Gastrocnemius medialis (tissue), 4 donors: ENCODE measurements at places on chromosomes 3 and 15. TPM values are rescaled to one million over a fixed set of nuclear protein-coding genes. Genes with fewer than 3 reads are reported as not detected.

The DAPK2 gene
- total RNA-seq, result 70.8 TPM

The DCP1A gene
- 13.4 TPM for total RNA-seq

The STRIT1 gene
- 507 TPM for total RNA-seq

DNA sequence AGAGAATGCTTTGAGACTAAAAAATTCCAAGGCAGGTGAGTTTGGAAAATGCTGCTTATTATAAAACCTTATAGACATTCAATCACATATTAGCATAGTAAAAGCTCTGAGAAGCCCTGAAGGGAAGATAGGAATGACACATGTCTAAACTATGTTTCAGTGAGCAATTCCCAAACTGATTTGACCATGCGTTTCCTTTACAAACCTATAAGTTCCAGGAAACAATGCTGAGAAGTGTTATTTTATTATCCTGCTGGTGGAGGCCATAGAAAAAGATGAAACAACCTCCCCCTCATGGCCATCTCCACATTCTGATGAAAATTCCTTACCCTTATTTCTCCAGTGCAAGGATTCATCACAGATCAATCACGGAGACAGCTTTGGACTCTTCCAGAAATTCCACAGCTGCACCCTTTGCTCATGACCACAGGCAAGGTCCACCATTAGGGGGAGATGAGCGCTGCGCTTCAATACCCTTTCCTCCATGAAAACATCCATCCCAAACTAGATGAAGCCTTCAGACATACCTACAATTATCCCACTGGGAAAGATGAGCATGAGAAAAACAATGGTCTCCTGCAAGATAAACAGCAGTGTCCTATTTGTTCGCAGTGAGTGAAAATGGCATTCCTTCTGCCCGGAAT is 372.1 kb downstream of the MAGI1 start:
- no peak for DNase-seq
- no peak overlapping the region for H3K4me3 ChIP-seq
- no peak overlapping the region for H3K27ac ChIP-seq
- no peaks in the 10 kb centered on the region for H3K4me1 ChIP-seq
